ENCODE measurements at places on chromosomes 11 and 22.

- DNase-seq, result no peak
Observed at GRCh38 chr11:5343474-5344335, at the start of gene OR51B5. Gene OR51B5 (minus strand): TSS chr11:5343524. CDS start chr11:5343524, 0 bp downstream.

DNA sequence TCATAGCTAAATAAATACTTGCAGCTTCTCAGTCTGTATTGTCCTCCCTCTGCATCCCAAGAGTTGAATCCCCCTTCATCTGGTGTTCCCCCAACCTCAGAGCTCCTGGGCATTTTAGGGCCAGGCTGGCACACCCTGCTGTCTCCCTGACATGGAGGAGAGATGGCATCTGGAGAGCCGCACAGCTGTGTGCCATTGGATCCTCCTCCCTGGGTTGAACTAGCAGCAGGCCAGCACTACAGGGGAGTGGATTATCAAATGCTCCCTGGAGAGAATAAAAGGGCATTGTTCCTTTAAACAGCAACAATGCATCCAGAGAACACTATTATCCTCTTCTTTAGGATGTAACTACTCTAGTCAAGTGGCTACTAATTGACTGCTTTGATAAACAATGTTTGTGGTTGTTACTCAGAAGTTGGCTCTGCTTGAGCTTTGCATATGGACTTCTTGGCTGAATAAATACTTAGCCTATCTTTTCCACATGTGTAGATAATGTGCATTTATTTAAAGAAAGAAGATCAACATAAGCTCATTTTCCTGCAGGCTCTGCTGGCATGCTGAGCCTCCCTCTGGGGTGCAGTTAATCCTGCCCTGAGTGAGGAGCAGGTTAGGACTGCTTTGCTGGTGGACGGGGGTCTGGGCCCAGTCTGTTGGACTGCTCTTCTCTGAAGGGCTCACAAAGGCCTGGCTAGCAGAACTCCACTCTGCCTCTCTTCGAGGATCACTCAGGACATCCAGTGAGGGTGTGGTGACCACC, 897.2 kb downstream of the TBC1D22A start:
- no peak for DNase-seq

GRCh38 chr11:66467034-66467659, 442 bp downstream of the PELI3 start:
- no peak for DNase-seq

GRCh38 chr11:43699870-43700269, 19.3 kb downstream of the HSD17B12 start:
- DNase-seq, result no peak

- no peak for DNase-seq
Observed at GRCh38 chr22:24390576-24390975, 36.8 kb upstream of the ADORA2A start.

- no peak for DNase-seq
Observed at GRCh38 chr22:22164541-22165272, 79.9 kb upstream of the VPREB1 start.

DNA sequence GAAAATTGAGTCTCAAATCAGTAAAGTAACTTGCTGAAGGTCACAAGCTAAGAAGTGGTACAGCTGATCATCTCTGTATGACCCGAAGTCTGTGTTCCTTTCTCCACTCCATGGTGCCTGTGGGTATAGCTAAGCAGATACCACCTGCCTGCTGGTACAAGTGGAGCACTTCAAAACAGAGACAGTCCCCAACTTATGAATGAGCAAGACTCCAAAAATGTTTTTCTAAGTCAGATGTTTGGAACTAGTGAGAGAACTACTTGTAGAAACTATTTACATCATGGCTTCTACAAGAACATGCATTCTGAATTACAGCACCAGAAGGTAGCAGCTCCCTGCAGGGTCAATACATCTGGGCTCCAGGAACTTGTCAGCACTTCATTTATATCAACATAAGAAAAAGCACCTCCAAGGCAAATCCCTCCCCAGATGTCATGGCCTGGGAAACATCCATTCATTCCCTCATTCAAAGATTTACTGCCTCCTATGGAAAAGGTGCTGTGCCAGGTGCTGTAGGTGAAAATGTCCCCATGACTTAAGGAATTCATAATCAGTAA, 94.7 kb downstream of the SERGEF start:
- DNase-seq, result no peak

GRCh38 chr22:33070600-33070999, 12.4 kb upstream of the SYN3 start:
- no peak for DNase-seq

All from non-pigmented ciliary epithelial cell (primary cell).